ENCODE measurements at places on chromosomes 6 and 20. TPM values are rescaled to one million over a fixed set of nuclear protein-coding genes. Genes with fewer than 3 reads are reported as not detected.

DNA sequence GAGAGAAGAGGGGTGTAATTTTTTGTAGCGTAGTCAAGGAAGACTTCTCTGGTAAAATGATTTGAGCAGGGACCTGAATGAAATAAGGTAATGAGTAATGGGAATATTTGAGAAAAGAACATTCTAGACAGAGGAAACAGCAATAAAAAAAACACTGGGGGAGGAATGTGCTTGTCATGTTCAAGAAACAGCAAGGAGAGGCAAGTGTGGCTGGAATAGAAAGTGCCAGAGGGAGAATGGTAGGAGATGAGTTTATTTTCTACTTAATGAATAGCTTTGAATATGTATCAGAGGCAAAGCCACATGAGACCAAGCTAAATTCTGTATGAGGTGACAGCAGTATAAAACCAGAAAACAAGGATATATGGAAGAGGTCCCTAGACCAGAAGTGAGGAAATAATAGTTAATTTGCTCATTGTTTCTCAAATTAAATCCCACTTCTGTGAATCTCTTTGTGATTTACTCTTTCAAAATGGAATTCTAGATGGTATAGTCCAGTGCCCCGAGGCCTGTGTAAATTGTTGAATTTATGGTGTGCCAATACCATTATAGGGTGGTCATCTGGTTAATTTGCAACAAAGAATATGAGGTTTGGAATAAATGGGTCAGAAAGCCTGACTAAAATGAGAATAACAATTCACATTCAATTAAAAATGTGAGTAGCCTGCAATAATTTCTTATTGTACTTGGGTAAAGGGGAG lies 170.2 kb downstream of the CDKAL1 start:
- DNase-seq: no peak
- no peaks in the 10 kb centered on the region for H3K36me3 ChIP-seq
- no peak overlapping the region for H3K4me3 ChIP-seq
- H3K4me1 ChIP-seq: no peaks in the 10 kb centered on the region
- H3K27ac ChIP-seq: no peak overlapping the region
- no peaks in the 10 kb centered on the region for H3K27me3 ChIP-seq

Gene FAM120B
- total RNA-seq: 12.8 TPM

DNA sequence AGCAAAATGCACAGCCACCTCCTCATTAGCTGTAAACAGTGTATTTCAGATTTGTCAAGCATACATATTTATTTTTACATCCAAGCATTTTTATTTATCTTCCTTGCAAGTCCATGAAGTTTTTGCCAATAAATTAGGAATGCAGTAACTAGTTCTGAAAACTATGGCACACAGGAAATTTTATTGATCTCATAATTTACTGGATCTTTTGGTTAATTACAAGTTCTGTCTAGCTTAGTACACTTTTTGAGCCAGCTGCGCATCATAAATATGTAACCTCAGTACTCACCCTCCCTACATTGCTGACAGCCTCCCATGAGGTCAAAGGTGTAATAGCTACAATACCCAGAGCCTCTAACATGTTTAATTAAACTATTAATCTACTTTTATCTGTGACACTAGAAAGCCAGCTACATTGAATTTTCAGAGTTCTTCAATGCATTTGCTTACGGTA lies 898.2 kb downstream of the KIF16B start:
- H3K36me3 ChIP-seq: no peaks in the 10 kb centered on the region
- no peaks in the 10 kb centered on the region for H3K27me3 ChIP-seq
- no peak for DNase-seq
- H3K4me1 ChIP-seq: no peaks in the 10 kb centered on the region
- H3K4me3 ChIP-seq: no peak overlapping the region

DNA sequence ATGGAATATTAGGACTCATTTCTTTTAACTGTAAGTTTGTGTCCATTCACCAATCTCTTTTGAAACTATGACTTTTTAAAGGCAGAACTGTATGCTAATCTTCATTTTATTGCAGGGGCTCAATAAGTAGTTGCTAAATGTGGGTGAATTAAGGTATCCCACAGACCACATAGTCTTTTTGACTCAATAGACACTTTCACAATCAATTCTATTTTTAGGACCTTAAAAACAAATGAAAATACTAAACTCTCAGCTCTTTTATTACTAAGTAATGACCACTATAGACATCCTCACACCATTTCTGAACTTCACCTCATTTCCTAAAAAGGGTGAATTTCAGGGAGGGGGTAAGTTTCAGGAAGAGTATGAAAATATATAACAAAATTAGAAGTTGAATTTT lies 106.8 kb upstream of the BEND6 start:
- peaks cover 8% of the 10 kb centered on the region for H3K4me1 ChIP-seq
- no peaks in the 10 kb centered on the region for H3K27me3 ChIP-seq

GRCh38 chr6:32298632-32299336 lies 72.9 kb downstream of the TSBP1 start:
- H3K36me3 ChIP-seq: no peaks in the 10 kb centered on the region
- no peak for DNase-seq
- H3K27me3 ChIP-seq: no peaks in the 10 kb centered on the region
- H3K27ac ChIP-seq: no peak overlapping the region
- H3K4me1 ChIP-seq: no peaks in the 10 kb centered on the region

Gene ZNF391
- total RNA-seq: 0.68 TPM

- peaks cover 12% of the 10 kb centered on the region for H3K4me1 ChIP-seq
- no peak overlapping the region for H3K4me3 ChIP-seq
- no peak overlapping the region for H3K27ac ChIP-seq
These were observed 28.7 kb downstream of the TFAP2A start for GRCh38 chr6:10386220-10386619.

DNA sequence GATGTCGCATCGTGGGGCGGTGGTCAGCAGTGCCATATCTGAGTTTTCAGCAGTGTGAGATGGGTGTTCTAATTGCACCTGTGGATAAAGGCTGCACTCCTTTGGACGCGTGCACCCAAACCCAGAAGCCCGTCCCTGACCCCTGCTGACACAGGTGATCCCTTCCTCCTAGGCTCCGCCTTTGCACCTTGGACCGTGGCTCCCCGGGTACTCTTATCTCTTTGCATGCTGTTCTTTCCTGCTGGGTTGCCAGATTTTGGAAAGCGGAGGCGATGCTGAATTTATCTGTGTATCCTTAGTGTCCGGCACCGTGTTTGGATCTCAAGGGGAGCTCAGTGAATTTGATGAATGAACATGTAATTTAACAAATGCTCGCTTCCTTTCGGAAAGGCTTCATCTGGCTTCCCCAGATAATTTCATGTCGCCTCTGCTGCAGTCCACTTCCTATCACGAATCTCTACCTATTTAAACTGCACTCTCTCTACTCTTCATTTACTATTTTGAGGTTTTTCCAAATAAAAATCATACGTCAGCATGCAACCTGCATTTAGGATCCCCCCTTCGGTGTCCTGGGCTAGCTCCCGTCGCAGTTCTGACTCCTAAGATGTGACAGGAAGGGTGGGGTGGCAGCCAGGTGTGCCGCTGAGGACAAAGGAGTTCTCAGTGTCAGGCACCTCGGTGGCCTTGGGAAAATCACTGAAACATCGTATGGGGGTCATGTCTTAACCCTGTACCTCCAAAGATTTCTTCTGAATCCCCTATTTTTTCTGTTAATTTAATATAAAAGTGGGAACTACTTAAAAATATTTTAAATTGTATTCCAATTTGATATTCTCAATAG lies 753 bp upstream of the PERP start:
- peak overlapping the region; percentile 84 for H3K4me3 ChIP-seq
- no peaks in the 10 kb centered on the region for H3K36me3 ChIP-seq
- no peaks in the 10 kb centered on the region for H3K4me1 ChIP-seq
- H3K27me3 ChIP-seq: no peaks in the 10 kb centered on the region
- H3K27ac ChIP-seq: peak overlapping the region; percentile 93
- no peak for DNase-seq

GRCh38 chr6:41040101-41040939 lies 1.3 kb upstream of the UNC5CL start:
- H3K27ac ChIP-seq: no peak overlapping the region
- H3K27me3 ChIP-seq: no peaks in the 10 kb centered on the region
- H3K36me3 ChIP-seq: no peaks in the 10 kb centered on the region
- peaks cover 44% of the 10 kb centered on the region for H3K4me1 ChIP-seq

GRCh38 chr6:131917318-131917717 lies 33.9 kb downstream of the CCN2 start:
- no peaks in the 10 kb centered on the region for H3K27me3 ChIP-seq
- H3K27ac ChIP-seq: no peak overlapping the region
- H3K4me1 ChIP-seq: no peaks in the 10 kb centered on the region
- DNase-seq: no peak

- no peaks in the 10 kb centered on the region for H3K36me3 ChIP-seq
- H3K4me3 ChIP-seq: no peak overlapping the region
- no peak overlapping the region for H3K27ac ChIP-seq
These were observed 67.3 kb downstream of the ATP9A start for GRCh38 chr20:51700809-51701285.

GRCh38 chr6:160765412-160765811 lies 63.4 kb downstream of the PLG start:
- H3K36me3 ChIP-seq: no peaks in the 10 kb centered on the region
- H3K4me1 ChIP-seq: peaks cover 6% of the 10 kb centered on the region
- H3K27me3 ChIP-seq: no peaks in the 10 kb centered on the region
- H3K27ac ChIP-seq: no peak overlapping the region
